Choroid plexus epithelial cell (primary cell): ENCODE measurements at places on chromosomes 11 and 22.

- DNase-seq: no peak
These were observed 42.5 kb downstream of the LMO1 start for GRCh38 chr11:8221046-8221723.

DNA sequence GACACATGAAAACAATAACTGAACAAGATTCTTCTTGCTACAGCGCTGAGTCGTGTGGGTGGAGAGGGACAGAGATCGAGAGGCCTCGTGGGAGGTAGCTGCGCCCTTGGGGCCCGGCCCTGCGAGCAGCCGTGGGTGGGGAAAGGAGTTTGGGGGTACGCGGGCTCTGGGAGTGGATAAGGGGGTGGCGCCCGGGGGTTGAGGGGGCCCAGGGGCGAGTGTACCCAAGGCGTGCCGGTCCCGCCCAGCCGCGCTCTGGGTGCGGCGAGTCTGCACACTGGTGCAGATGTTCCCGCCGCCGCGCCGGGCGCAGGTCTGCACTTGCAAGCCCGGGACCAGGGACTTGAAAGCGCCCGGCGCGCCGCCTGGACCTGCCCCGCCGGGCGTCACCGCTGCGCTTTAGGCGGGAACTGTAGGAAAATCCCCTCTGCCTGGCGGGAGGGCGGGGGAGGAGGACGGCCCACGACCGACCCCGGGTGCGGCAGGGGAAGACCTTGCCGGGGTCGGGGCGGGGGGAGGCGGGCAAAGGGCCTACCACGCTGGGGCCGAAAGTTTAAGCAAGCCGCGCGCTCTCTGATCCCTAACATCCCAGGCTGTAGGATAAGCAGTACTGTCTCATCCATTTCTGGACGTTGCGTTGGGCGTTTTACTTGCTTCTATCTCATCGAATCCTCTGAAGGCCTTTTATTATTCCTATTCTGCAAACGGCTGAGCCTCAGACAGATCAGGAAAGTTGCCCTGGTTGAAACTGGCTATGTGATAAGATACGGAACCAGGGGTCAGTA is 1.4 kb upstream of the KREMEN1 start:
- peak; percentile 23 for DNase-seq

GRCh38 chr22:21939461-21939913 is 13.2 kb downstream of the PPM1F start:
- DNase-seq: no peak

GRCh38 chr22:17235149-17235655 is 16.0 kb upstream of the ADA2 start:
- no peak for DNase-seq

DNA sequence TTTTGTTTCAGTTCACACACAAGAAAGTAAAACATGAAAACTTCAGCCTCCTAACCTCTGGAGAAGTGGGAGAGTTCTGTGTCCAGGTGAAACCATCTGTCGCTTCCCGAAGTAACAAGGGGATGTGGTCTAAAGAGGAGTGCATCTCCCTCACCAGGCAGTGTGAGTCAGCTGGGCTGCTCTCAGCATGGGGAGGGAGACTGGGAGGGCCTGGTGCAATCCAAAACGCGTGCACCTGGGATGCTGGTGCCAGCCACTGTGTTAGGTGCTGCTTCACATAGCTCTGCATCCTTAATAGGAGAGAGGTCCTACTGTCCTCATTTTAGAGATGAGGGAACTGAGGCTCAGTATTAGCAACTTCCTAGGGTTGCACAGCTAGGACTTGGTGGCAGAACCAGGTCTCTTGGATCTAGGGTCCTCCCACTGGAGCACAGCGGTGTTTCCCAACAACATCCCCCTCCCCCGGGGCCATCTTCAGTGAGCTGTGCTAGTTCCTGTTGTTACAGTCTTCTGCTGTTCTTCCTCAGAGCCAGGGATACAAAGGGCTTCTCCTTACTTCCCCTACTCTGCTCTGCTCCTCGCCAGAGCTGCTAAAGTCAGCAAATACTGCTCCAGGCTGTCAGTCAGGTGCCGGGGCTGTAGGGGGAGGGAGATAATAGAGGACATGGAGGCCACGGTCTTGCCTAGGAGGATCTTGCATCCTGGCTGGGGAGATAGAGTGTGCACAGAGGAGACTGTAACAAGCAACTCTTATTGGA is 8.0 kb downstream of the IL10RA start:
- no peak for DNase-seq

GRCh38 chr22:37925330-37925729 is 19.2 kb downstream of the MICALL1 start:
- no peak for DNase-seq

DNA sequence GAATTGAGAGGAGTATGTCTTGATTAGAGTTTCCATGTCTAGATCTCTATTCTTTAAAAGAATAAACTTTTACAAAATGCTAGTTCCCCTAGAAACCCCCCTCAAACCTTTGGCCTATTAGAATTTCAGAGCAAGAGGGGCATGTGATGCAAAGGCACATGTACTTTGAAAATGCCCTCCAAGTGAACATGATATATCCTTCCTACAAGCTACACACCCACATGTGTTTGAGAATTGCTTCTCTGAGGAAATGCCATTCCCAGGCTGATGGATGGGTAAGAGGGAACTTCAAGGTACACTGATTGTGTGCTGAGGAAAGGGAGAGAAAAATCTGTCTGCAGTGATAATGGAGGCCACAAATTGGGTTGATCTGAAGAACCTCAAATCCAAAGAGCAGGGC is 59.5 kb upstream of the PSMA1 start:
- no peak for DNase-seq

- peak; percentile 92 for DNase-seq
These were observed 25.5 kb downstream of the CTTN start for GRCh38 chr11:70423523-70424505.

- DNase-seq: peak; percentile 28
These were observed 4.2 kb upstream of the MPEG1 start for GRCh38 chr11:59216641-59217564.

- no peak for DNase-seq
These were observed 112.1 kb downstream of the PAX6 start for GRCh38 chr11:31699066-31699465.
